Occipital lobe (tissue), 3 donors: ENCODE measurements at places on chromosomes 7 and 10. TPM values are rescaled to one million over a fixed set of nuclear protein-coding genes. Genes with fewer than 3 reads are reported as not detected.

Gene ACTL6B
- total RNA-seq, result 109 TPM

- no peak for DNase-seq
Measured at GRCh38 chr10:128144547-128144946, 18.3 kb upstream of the MKI67 start.

- no peak for DNase-seq
Measured at GRCh38 chr10:4699950-4700730, 125.9 kb upstream of the AKR1E2 start.

Gene VIPR2
- total RNA-seq, result 0.47 TPM

DNA sequence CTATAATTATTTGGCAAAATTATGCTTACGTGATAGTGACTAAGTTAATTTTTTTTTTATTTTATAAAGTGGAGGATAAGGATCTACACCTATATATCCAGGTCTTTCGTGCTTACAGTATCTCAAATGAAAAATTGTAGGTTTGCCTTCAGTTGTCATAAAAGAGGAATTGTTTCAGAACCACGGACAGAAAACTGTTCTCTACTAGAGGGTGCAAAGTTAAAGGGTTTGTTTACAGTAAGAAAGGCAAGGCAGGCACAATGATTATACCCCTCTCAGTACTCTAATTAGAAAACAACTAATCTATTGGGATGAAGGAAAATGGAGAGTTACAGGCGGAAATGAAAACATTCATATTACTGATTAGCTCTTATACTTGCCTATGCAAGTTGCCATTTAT lies 1.5 kb downstream of the PCLO start:
- DNase-seq, result no peak

DNA sequence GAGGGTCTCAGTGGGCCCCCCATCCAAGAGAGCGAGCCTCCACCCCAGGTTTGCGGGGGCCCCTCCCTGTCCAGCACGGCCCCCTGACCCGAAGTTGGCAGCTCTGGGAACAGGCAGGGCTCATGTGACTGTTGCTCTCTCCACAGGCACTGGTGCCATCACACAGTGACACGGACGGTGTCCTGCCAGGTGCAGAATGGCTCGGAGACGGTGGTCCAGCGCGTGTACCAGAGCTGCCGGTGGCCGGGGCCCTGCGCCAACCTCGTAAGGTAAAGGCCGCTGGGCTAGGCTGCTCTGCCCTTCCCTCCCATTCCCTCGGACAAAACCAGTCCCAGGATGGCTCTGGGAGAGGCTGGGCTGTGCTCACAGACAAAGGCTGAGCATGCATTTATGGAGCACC lies 57.2 kb downstream of the COL26A1 start:
- DNase-seq, result no peak

GRCh38 chr10:16756561-16757221 lies 60.5 kb downstream of the RSU1 start:
- DNase-seq, result no peak

DNA sequence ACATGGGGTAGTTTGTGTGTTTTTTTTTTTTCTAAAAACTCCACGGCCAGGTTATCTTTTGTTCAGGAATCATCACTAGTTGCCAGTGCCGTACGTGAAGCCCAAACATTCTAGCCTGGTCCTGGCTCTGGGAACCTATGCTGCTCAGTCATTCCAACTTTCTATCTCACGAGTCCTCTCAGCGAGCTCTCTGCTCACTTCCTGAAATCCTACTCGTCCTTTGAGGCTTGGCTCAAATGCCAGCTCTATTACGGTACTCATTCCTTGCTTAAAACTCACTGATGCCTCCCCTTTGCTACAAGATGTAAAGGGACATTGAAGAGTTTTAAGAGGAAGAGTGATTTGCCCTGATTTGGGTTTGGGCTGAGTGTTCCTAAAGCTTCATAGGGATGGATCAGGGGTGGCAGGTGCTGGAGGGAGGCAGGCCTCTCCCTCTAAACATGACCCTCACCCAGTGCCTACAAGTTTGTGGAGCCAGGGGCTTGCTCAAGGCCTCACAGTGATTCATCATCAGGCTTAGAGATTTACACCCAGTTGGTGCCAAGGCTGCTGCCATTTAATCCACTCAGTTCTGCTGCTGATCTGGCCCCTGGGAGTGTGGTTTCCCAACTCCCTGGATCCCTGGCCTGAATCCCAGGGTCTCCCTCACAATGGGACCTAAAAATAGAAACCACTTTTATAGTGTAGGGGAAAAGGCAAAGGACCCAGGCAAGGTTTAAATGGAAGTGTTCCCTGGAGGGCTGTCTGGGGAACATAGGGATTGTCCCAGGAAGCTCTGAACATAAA lies 46.1 kb upstream of the R3HCC1L start:
- no peak for DNase-seq

DNA sequence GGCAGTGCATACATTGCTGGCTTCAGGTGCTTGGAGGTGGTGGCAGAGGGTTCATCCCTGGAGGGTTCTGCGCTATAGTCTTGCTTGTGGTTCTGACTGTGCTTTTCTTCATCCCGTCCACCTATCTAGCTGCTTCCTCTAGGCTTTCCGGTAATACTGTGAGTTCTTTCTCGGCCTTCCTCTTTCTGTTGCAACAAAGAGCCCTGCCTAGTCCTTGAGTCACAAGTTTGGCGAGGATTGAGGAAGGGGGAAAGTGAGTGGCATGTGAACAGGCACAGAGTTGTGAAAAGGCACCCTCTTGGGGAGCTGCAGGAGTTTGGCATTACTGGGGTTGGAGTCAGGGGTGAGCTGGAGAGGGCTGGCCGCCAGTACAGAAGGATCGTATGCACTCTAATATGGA lies 123.0 kb downstream of the SH2D4B start:
- DNase-seq, result no peak

Gene HMX3
- total RNA-seq, result not detected

Gene PPP1R3A
- total RNA-seq, result not detected

Gene DKK1
- 4.5 TPM for total RNA-seq

DNA sequence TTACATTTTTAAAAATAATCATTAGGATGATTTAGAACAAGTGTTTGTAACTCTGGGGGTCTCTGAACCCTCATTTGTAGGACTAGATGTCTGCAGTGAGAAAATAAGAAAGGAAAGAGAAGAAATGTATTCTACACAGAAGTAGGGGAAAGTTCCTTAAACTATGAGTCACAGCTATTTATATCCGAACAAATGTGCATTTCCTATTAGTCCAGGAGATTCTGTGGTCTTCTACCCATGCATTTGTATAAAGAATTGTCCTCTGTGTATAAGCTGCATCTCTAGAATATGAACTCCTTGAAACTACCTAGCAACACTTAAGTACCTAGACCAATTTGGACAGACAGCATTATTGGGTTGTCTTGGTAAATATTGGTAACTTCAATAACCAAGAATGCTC lies 15.9 kb upstream of the CD36 start:
- no peak for DNase-seq

- no peak for DNase-seq
Measured at GRCh38 chr10:114306116-114306973, 67.3 kb downstream of the VWA2 start.
